PC-9 (cell line): ENCODE measurements at places on chromosomes 1 and 21. TPM values are rescaled to one million over a fixed set of nuclear protein-coding genes. Genes with fewer than 3 reads are reported as not detected.

GRCh38 chr1:44168520-44169098, 27.2 kb upstream of the KLF18 start:
- no peak overlapping the region for H3K4me3 ChIP-seq
- no peaks in the 10 kb centered on the region for H3K4me1 ChIP-seq
- H3K36me3 ChIP-seq: no peaks in the 10 kb centered on the region
- H3K27ac ChIP-seq: no peak overlapping the region

Gene ETNK2
- total RNA-seq: 16.3 and 18.3 TPM in 2 replicates

DNA sequence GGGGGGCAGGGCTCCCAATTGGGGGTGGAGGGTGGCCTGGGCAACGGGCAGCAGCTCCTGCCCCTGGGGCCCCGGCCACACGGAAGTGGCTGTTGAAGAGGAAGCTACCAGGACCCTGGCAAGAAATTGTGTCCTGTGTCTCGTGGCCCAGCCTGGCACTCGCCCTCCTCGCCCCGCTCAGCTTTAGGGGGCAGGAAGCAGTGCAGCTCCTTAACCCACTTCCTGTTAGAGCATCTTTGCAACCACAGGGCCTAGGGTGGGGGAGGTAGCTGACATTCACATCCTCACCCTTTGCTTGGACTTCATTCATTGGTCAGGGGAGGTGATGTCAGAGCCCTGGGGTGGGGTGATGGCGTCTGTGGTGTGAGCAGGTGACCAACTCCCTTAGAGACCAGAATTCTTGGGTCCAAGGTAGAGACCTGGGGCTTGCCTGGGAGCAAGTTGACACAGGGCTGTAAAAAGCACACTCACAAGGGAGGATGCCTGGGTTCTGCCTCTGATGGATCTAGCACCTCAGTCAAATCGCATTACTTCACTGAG, at the start of gene ARHGAP30:
Gene ARHGAP30, minus strand, starts transcription at position 161 of the 540 bp plus-strand sequence. CDS start 267 bp downstream, outside the sequence.
- H3K36me3 ChIP-seq: no peaks in the 10 kb centered on the region
- no peak within 1 kb of the TSS for H3K27ac ChIP-seq
- no peak for DNase-seq

Gene FABP3
- not detected in 2 replicates for total RNA-seq

- H3K4me3 ChIP-seq: no peak overlapping the region
- H3K27ac ChIP-seq: no peak overlapping the region
- no peaks in the 10 kb centered on the region for H3K36me3 ChIP-seq
- peaks cover 27% of the 10 kb centered on the region for H3K27me3 ChIP-seq
Measured at GRCh38 chr1:229781453-229781852, 155.4 kb downstream of the URB2 start.

DNA sequence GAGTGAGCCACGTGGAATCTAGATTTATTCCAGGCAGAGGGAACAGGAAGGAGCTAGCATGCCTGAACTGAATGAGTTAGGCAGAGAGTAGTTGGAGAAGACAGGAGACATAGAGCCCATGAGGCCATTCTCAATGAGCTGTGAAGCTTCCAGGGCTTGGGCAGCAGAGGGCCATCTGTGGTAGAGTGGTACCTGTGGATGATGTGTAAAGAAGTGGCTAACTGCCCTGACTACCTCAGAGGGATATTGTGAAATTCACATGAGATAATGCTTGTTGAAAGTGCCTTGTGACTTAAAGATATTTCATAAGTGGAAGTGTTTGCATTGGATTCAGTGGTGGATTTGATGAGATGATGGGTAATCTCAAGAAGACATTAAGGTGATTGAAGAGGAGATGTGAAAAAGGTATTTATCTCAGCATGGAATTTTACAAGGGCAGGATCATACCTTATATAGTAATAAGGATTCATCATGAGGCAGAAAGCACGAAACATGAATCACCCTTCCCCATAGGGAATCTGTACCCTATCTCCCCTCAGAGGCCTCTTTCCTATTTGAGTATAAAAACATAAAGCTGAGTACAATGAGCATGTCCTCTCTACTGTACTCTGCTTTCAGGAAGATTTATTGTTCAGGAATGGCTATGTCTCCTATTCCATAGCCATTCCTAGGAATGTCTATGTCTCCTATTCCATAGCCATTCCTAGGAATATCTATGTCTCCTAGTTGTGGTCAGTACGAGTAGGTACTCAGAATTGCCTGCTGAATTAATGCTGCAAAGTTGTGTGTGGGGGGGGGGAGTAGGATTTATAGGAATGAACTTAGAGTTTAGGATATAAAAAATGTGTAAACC, 146.8 kb downstream of the PAPPA2 start:
- H3K4me1 ChIP-seq: no peaks in the 10 kb centered on the region
- DNase-seq: no peak
- H3K4me3 ChIP-seq: no peak overlapping the region
- H3K27me3 ChIP-seq: peaks cover 4% of the 10 kb centered on the region; the same call in 1 of the 2 replicates

Gene FOXO6
- 9.0 and 17.5 TPM in 2 replicates for total RNA-seq

DNA sequence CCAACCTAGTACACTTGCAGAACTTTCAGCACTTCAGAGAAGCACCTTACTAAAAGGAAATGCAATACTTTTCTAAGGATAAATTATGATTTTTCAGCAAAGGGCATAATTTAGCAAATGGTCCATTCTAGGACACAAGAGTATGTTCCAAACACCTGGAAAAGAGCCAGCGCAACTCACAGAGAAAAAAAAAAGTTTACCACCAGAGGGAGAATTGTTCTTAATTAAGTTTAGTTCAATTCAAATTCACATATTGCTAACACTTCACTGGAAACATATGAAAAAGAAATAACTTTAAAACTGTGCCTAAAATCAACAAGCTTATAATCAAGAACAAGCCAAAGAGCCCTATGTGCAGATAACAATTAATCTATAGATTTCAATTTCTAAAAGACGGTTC, 338.1 kb downstream of the SEC16B start:
- no peak overlapping the region for H3K4me3 ChIP-seq
- H3K27ac ChIP-seq: no peak overlapping the region
- no peaks in the 10 kb centered on the region for H3K36me3 ChIP-seq
- H3K4me1 ChIP-seq: no peaks in the 10 kb centered on the region
- DNase-seq: no peak

Gene ARPC5
- total RNA-seq: 143 and 150 TPM in 2 replicates

- H3K27ac ChIP-seq: no peak overlapping the region
- no peaks in the 10 kb centered on the region for H3K36me3 ChIP-seq
- no peaks in the 10 kb centered on the region for H3K27me3 ChIP-seq
Measured at GRCh38 chr1:118483245-118484006, 298.4 kb upstream of the SPAG17 start.

GRCh38 chr1:33031506-33031905, 5.2 kb downstream of the AK2 start:
- no peak overlapping the region for H3K4me3 ChIP-seq
- H3K27ac ChIP-seq: no peak overlapping the region
- no peaks in the 10 kb centered on the region for H3K27me3 ChIP-seq
- no peak for DNase-seq
